Umbilical cord (tissue), 2 donors: ENCODE measurements at places on chromosomes 2 and 18. TPM values are rescaled to one million over a fixed set of nuclear protein-coding genes. Genes with fewer than 3 reads are reported as not detected.

DNA sequence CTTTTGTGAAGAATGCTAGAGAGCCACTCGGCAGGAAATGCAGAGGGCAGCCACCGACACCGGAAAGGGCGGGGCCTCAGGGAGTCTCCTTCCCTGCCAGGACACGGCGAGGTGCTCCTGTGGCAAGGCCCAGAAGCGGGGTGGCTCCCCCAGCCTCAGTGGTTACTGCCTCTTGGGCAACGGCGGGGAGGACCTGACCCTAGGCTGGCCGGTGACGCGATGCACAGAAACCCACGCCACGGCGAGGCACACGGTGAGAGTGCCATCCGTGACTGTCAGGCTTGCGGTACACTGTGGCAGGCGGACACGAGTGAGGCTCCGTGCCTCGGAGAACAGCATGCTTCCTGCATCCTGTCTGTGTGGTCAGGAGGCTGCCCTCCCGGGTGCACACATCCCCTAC lies 47.8 kb downstream of the ZAP70 start:
- DNase-seq, result no peak

DNA sequence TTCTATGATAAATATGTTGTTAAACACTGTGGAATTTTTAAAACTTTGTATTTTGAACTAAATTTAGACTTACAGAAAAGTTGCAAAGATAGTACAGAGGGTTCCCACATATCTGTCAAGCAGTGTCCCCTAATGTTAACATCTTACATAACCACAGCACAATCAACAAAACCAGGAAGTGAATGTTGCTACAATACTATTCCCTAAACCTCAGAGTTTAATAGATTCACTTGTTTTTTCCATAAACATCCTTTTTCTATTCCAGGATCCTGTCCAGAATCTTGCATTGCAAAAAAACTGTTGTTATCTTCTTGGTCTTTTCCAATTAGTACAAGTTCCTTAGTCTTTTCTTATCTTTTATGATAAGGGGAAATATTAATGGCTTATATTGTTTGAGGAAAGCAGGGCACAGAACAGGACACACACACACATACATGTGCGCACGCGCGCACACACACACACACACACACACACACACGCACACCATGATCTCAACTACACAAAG lies 251.1 kb upstream of the TRIB2 start:
- DNase-seq, result no peak

DNA sequence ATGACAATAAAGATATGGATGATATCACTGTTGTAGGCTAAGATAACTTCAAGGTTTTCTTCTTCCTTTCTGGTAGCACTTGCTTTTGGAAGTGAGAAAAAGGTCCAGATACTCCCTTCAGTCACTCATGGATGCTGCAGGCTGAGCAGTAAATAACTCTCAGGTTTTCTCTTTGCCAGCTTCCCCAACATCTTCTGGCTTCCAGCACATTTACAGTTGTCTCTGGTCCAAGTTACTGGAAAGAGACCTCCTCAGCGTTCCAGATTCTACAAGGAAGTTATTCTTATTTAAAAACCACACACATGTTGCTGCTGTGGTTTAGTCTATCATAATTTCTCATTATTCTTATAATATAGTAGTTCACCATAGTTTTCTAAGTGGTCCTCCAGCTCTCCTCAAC lies 383.4 kb downstream of the PLCL1 start:
- DNase-seq, result no peak

DNA sequence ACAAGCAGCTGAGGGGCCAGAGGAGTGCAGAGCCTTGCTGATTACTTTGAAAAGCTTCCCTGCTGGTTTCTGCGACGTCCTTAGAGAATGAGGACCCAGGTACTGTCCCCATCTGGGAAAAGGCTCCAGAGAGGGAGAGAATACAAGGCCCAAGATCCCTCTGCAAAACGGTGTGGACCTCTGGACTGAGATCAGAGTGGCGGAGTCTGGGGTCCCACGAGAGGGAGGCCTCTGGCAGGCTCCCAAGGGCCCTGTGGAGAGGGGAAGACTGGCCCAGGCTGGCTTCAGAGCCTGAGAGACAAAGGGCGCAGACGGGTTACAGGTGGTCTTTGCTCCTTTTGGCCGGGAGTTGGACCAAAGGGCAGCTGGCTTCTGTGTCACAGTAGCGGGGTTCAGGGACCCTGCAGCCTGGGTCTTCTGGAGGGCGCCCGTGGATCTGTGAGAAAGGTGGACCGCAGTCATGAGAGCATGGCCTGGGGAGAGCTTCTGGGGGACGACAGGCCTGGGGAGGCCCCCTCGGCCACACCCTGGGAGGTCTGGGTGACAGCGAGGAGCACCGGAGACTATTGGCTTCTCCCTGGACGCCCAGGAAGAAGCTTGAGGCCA lies 805 bp downstream of the SNORC start:
- no peak for DNase-seq

The PIGN gene
- 43.3 TPM for total RNA-seq

The ZCCHC2 gene
- 7.2 TPM for total RNA-seq

The PLEK gene
- total RNA-seq, result 22.9 TPM
